ENCODE measurements at places on chromosomes 7 and 10.

- DNase-seq = no peak
These were observed 33.6 kb upstream of the HDAC9 start for GRCh38 chr7:18461785-18462467.

DNA sequence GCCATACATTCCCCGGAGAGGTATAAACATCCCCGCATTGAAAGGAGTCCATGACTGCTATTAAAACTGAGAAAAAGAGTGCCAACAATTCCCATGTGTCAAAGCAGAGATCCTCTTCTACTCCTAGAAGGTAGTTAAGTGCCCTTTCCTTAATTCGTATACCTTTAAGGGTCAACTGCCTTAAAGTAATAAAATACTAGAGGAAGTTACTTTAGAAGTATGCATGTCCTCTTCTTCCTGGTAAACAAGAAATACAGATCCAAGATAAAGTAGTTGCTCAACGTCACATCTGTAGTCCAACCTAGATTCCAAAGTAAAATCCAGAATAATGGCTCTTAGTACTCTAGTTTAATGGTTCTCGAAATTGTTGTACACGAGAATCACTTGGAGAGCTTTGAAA, 1.5 kb upstream of the TSPAN12 start:
- no peak for DNase-seq

DNA sequence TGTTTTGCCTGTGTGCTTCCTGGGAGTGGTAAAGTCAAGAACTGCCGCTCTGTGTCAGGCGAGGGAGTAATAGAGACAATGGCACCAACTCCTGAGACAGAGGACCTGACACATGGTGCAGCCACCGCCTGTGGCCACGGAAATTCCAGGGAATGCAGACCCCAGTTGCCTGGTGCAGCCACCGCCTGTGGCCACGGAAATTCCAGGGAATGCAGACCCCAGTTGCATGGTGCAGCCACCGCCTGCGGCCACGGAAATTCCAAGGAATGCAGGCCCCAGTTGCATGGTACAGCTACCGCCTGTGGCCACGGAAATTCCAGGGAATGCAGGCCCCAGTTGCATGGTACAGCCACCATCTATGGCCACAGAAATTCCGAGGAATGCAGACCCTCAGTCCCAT, 8.7 kb downstream of the DIP2C start:
- DNase-seq = no peak

GRCh38 chr7:64879800-64880199, 23.3 kb upstream of the ZNF273 start:
- no peak for DNase-seq

GRCh38 chr10:75613685-75614504, 182.5 kb downstream of the LRMDA start:
- DNase-seq = no peak

- no peak for DNase-seq
These were observed 99.6 kb upstream of the DIP2C start for GRCh38 chr10:788796-789748.

DNA sequence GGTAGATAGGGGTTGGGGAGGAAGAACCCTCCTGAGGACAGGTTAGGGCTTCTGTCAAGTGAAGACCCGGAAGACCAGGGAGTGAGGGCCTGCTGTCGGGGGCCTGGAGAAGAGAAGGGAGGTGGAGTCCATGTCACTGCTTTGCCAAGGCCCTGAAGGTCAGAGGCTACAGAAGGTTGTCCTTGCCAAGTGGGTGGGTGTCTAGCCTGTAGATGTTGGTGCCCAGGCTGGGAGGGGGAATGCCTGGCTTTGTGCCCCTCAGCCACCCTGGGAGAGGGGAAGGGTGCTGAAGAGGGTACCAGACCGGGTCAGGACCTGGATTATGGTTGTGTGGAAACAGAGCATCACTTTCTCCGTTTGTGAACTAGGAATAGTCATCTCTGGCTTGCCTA, 67.2 kb upstream of the AQP1 start:
- DNase-seq = no peak

DNA sequence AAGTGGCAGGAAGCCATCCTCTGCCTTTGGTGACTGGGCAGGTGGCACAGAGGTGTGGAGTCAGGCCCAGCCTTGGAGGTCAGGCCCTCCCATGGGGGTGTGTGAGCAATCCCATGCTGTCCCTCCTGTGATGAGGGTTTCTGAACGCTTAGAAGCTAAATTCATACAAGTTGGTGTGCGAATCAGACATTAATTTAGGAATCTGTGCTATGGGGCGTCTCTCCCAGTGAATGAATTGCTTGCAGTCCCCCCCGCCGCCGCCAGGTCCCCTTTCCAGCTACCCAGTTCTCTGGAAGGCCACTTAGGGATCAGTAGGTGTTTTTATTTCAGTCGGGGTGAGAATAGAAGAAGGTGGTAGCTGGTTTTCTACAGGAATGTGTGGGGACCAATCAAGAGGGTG, 37.5 kb downstream of the LRRC18 start:
- DNase-seq = no peak

- DNase-seq = no peak
These were observed 5.8 kb upstream of the GGCT start for GRCh38 chr7:30510124-30511075.

DNA sequence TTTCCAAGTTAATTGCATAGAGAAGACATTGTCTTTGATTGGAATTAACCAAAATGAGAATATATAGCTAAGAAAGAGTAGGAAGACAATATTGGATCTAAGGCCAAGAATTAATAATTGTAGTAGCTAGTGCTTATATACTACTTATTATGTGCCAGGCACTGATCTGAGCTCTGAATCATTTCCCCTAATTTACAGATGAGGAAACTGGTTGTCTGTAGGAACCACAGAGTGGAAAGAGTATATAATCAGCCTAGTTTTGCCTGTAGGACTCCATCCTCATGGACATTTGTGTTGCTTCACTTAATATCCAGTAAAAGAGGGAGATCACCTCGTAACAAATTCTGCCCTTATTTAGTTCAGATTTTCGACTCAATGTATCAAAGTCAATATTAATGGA, 127.9 kb downstream of the ARID5B start:
- DNase-seq = no peak

DNA sequence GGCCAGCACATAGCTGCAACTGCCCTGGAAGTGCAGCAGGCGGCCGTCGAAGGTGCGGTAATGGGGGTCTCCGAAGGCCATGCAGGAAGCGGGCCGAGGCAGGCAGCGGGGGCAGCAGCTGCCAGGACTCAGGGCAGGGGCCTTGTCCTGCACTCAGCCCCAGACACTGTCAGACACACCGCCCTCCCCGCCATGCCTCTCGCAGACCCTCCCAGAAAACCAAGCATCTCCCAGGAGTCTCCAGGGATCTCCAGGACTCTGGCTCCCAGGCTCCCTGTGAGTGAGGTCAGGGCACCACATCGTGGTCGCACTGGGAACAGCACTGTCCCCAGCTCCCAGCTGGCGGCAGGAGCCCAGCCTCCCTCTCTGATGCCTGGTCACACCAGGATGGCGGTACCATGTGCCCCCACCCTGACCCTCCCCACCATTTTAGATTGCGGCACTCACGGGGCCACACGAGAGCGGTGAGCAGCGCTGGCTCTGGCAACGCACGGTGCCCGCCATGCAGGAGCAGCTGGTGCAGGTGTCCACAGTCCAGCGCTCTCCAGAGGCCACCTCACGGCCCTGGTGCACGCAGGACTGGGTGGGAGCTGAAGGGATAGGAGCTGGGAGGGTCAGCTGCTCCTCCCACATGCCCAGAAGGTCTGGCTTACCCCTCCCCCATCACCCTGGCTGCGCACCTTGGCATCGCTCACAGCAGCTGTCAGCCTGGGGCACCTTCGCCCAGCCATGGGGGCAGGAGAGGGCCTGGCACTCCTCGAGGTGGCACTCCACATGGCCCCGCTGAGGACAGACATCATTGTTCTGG, 17.5 kb downstream of the ATP6V1F start:
- DNase-seq = no peak

- no peak for DNase-seq
These were observed 33.5 kb upstream of the PDZD8 start for GRCh38 chr10:117408436-117409384.

GRCh38 chr10:88980247-88980646, 10.4 kb upstream of the FAS start:
- no peak for DNase-seq

GRCh38 chr10:43689618-43689954, 40.9 kb upstream of the ZNF32 start:
- DNase-seq = no peak

DNA sequence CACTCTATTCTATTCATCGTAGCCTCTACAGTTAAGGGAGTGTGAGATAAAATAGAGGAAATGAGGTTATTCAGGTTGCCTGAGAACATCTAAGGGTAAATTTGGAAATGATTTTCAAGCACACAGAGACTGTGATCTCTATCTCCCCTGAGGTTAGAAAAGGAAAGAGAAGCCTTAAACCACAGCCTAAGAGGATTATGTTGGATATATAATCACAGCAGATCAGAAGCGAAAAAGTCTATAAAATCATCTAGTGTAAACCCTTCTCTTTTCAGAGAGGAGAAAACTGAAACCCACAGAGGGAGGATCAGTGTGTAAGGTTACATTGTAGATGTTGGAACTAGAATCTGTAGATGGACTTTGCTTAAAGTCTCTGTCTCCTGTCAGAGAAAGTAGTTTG, 90.6 kb upstream of the SEMA3E start:
- peak; percentile 48 for DNase-seq

GRCh38 chr7:118110178-118110925, 73.6 kb upstream of the LSM8 start:
- DNase-seq = no peak

DNA sequence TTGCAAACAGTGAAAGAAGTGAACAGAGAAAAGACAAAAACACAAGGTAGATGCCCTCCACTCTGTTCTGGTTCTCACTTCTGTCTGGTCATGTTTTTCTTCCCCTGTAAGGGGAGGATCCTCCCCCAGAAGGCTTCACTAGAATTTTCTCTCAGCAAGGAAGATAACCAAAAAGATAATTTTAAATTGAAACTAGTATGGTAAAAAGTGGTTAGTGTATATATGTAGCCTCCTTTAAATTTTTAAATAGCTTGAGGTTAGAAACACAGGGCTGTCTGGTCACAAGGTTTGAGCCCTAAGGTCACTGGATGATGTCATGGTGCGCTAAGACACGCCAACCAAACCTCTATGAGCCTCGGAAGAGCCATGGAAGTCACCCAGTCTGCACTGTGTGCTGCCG, 5.6 kb upstream of the PKD1L1 start:
- no peak for DNase-seq

GRCh38 chr7:44667190-44667589, 60.8 kb downstream of the OGDH start:
- DNase-seq = no peak

- DNase-seq = no peak
These were observed 166.0 kb downstream of the SNX13 start for GRCh38 chr7:17774248-17774647.

- DNase-seq = no peak
These were observed 212.8 kb downstream of the MAD1L1 start for GRCh38 chr7:2019711-2020511.

DNA sequence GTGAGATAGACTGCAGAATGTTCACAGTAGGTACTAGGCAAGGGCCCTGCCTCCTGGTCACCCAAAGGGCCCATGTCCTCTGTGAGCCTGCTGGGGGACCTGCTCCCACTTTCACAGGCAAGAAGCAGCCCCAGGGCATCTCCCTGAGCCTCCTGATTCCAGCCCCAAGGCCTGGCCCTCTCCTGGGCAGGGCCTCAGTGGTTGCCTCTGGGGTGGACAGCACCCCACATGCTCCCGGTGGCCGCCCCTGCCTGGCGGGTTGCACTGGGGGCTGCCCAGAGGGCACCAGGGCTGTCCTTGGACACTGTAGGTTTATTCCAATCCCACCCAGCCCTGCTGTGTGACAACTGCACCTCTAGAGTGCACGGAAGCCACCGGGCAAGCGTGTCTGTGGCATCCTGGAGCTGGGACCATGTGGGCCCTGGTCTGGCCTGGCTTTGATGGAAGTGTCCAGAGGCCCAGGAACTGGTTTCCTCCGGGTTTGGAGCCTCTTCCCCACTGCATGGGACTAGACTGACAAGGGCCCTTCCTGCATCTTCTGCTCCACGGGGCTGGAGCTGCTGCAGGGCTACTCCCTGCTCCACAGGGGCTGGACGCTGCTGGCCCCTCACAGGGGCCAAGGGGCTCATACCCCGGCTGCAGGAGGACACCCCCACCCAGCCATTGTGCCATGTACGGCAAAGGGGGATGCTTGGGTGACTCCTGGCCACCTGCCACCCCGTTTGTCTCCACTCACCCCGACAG, 25.0 kb upstream of the SYCE1 start:
- DNase-seq = no peak

GRCh38 chr10:120327675-120328074, 129.4 kb upstream of the PLPP4 start:
- DNase-seq = no peak

- DNase-seq = no peak
These were observed 171.9 kb downstream of the GRID1 start for GRCh38 chr10:86194684-86195083.

DNA sequence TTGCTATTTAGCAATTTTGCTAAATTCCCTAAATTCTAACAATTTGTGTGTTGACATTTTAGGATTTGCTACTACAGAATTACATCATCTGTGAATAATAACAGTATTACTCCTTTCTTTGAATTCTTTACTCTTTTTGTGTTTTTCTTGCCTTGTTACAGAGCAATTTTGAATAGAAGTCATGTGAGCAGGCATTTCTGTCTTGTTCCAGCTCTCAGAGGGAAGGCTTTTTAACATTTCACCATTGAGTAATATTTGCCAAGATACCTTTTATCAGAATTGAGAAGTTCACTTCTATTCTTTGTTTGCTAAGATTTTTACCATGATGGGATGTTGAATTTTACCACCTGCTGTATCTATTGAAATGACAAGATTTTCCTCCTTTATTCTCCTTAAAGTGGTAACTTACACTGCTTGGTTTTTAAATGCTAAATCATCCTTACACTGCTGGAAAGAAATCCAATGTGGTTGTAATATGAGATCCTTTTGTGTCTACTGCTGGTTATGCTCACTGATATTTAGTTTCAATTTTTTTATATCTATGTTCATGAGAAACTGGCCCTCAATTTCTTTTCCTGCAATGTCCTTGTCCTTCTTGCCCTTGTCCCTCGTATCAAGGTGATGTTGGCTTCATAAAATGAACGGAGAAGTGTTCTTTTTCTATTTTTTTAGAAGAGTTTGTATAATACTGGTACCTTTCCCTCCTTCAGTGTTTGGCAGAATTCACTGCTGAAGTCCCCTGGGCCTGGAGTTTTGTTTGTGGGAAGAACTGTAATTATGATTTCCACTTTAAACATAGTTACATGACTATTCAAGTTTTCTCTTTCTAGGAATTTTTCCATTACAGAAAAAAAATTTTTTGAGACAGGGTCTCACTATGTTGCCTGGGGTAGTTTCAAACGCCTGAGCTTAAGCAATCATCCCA, 50.3 kb upstream of the ATP6V0A4 start:
- no peak for DNase-seq

Data from SK-N-MC (cell line).